ENCODE measurements at places on chromosomes 6 and 20.

DNA sequence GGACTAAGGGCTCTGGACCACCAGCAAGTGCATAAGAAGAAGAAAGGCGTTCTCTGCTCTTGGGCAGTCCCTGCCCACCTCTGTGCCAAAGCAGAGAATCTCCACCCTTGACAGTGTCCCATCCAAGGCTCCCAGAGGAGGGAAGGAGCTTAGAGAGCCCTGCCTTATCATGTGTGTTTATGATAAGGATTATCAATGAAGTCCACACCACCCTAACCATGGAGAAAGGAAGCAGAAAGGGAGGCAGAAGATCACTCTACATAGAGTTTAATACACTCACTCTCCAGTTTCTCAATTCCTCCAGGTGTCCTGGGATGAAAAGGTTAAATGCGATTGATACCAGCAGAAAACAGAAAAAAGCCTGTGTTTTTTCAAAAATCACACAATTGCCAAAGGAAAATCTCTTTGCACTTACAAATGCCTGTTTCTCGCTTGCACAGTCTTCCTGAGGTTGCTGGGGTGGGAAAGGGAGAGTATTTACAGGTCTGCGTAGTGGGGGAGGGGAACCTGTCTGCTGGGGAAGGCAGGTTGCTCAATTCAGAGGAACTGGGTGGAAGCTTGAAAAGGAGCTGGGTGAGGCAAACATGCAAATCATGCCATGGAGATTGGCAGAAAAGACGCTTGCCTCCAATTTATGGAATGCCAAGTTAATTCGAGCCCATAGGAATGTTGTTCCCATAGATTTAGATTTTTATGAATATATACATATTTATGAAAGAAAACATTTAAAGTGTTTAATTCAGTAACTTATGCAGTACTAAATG is 104.0 kb downstream of the EYA2 start:
- DNase-seq, result no peak

GRCh38 chr20:51259455-51259854 is 236.5 kb upstream of the KCNG1 start:
- no peak for DNase-seq

GRCh38 chr20:46237736-46238135 is 70.6 kb downstream of the CDH22 start:
- no peak for DNase-seq

DNA sequence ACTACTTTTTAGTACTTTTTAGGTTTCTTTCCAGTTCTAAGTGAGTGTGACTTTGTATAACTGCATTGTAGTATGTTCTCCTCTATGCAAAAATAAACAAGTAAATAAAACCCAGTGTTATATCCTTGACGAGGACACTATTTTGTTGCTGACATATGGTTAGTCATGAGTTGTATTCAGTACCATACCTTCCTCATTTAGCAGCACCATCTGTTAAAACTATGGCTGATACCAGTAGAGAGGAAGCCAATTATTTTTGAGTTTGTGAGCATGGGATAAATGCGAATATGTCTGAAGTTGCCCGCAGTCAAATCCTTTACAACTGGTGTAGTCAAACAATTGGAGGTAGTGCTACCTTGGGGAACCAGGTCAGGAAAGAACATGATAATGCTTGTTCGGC is 74.1 kb downstream of the CDKAL1 start:
- no peak for DNase-seq

GRCh38 chr6:37050854-37051137 is 45.3 kb downstream of the FGD2 start:
- DNase-seq, result no peak

DNA sequence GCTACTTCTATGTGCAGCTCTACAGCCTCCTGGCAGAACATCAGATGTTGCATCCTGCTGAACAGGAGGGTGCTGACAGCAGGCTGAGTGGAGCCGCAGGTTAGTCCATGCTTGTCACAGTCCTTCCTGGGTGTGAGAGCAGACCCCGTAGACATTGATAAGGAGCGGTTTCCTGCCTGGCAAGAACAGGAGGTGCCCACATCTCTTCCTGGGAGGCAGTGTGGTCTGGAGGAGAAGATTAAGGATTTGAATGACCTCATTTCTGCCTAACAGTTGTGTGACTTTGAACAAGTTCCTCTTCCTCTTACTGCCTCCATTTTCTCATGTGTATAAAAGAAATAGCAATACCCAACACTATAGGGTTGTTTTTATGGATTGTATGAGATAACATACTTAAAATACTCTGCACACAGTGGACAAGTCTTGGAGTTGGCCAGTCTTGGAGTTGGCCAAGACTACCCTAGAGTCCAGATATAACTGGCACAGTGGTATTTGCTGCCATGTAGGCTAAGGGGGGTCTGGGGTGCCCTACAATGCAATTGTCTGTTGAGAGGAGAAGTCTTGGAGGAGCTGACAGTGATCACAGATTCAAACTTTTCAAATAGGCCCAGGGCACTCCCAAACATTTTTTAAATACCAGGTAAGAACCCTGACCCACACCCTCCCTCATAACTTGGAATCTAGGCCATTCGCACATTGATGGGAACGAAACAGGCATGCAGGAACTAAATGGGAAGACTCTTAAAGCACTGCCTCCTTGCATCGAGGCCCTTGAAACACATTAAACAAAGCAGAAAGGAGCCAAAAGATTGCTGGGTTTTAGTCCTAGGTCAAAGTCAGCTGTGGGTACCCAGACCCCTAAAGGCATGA is 32.6 kb upstream of the TBC1D7 start:
- no peak for DNase-seq

DNA sequence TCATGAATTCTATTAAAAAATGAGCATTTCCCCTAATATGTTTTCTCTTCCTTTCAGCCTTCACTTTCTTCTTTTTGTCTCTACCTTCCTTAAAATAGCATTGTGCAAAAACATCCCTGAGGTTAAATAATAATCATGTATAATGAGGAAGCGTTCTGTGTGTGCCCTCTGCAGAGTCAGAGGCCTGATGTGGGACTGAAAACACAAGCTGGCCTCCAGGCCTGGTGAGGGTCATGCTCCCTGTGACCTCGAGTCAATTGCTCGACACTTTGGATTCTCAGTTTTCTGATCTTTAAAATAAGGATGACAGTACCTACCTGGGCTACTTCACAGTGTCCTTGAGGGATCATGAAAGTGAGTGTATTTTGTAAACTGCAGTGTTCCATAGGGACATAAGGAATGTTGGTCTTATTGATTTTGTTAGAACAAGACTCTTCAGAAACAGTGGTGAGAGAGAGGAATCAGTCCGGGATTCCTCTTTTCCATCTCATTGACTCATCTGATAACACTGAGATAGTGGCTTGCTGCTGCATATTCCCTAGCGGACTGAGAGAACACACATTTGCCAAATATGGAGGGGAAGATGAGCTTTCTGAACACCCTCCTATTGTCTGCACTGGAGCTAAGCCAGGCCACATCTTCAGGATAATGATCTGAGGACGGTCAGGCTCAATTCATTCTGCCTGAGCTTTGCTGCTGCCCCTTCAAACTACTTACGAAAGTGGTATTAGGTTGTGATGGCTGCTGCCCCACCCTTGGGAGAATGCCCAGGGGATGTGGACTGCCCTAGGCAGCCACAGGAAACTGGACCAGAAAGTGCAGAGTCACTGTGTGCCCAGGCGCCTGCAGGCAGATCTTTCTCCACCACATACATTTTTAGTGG is 39.6 kb upstream of the PDE7B start:
- DNase-seq, result no peak

- DNase-seq, result no peak
These were observed 10.7 kb upstream of the UQCC2 start for GRCh38 chr6:33722103-33722623.

DNA sequence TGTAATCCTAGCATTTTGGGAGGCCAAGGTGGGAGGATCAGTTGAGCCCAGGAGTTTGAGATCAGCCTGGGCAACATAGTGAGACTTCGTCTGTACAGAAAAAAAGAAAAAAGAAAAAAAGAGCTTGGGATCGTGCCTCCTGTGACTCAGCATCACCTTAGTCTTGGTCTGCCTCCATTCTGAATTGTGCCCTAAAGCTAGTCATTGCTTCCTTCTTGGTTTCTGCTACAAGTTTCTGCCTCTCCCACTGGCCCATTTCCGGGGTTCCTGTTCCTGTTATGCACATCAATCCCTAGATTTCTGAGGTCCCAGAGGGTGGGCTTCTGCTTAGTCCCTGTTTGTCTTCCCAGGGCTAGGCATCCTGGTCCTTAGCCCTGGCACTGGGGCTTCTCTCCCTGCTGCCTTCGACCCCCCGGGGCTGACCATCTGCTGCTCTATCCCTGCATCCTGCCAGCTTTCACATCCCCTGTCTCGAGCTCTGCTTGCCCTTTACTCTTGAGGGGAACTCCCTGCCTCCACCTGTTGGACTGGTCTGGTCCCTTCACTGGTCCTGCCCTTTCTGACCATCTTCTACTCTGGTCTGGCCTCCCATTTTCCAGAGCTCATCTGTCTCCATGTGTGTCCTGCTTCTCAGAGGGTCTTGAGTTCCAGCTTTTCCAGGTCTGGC is 77.5 kb upstream of the ESR1 start:
- no peak for DNase-seq

GRCh38 chr20:62946918-62947317 is 5.6 kb upstream of the SLC17A9 start:
- no peak for DNase-seq

- peak; percentile 35 for DNase-seq
These were observed at the start of gene TXNDC5 for GRCh38 chr6:7910654-7911344. TXNDC5 (minus strand) TSS chr6:7910788; CDS start chr6:7910776, 12 bp downstream.

GRCh38 chr20:33339515-33340058 is 56.6 kb downstream of the BPIFB1 start:
- DNase-seq, result no peak

DNA sequence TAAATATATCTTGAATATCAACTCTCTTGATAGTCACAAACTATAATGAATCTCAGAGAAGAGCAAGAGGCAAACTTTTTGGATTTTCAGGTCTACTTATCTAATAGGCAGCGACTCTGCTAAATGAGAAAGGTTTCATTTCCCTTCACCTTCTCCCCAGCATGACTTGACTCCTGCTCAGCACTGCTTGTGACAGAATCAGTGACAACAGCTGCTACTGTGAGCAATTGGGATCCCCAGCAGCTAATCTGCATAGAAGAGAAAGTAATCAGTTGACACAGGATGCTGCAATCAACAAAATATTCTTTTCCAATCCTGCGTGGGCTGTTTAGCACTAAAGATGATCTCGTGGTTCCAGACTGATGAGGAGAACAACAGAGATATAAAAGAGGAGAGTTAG is 205.5 kb downstream of the MMUT start:
- DNase-seq, result no peak

GRCh38 chr20:47981222-47981621 is 195.9 kb upstream of the SULF2 start:
- DNase-seq, result no peak

GRCh38 chr20:709991-710779 is 34.6 kb upstream of the SCRT2 start:
- DNase-seq, result no peak

- DNase-seq, result no peak
These were observed 568.0 kb downstream of the KIF16B start for GRCh38 chr20:16005021-16005914.

- no peak for DNase-seq
These were observed 437.0 kb downstream of the BTBD3 start for GRCh38 chr20:12354725-12355124.

GRCh38 chr6:121442576-121442975 is 7.1 kb downstream of the GJA1 start:
- DNase-seq, result no peak

GRCh38 chr20:46940616-46941015 is 46.0 kb downstream of the EYA2 start:
- DNase-seq, result no peak

GRCh38 chr20:23363257-23363649 is 1.3 kb downstream of the GZF1 start:
- DNase-seq, result no peak
